Uterus (tissue), 4 donors: ENCODE measurements at places on chromosomes 1 and 21. TPM values are rescaled to one million over a fixed set of nuclear protein-coding genes. Genes with fewer than 3 reads are reported as not detected.

DNA sequence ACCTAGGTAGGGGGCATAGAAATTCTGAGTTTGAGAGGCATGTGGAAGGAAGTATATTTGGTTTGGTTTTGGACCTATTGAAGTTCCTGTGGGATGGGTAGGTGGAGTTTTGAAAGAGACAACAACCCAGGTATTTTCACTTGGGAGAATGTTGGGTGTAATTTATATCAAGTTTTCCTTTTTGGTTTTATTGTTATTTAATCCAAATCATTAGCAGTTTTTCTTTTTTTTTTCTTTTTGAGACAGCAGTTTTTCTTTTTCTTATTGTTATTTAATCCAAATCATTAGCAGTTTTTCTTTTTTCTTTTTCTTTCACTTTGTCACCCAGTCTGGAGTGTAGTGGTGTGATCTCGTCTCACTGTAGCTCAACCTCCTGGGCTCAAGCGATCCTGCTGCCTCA, 30.1 kb downstream of the RNF11 start:
- no peak overlapping the region for H3K27ac ChIP-seq
- H3K4me3 ChIP-seq = no peak overlapping the region
- H3K27me3 ChIP-seq = no peaks in the 10 kb centered on the region
- no peaks in the 10 kb centered on the region for H3K36me3 ChIP-seq

DNA sequence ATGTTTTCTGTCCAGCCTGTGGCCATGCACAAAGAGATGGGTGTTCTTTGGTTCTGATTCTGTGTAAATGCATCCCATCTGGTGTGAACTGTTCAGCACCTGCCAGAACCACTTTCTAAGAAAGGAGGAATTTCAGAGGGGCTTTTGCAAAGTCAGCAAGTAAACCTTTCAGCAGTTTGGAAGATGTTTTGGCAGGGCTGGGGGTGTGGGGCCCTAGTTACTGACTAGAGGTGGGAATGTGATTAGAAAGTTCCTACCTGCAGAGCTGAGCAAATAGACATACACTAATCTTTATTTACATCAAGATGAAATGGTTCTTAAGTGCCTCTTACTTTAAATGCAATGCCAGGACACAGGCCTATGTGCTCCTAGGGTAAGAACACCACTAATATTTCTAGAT, 378.1 kb upstream of the USP24 start:
- no peaks in the 10 kb centered on the region for H3K4me1 ChIP-seq
- H3K36me3 ChIP-seq = no peaks in the 10 kb centered on the region
- DNase-seq = no peak
- H3K27ac ChIP-seq = no peak overlapping the region

DNA sequence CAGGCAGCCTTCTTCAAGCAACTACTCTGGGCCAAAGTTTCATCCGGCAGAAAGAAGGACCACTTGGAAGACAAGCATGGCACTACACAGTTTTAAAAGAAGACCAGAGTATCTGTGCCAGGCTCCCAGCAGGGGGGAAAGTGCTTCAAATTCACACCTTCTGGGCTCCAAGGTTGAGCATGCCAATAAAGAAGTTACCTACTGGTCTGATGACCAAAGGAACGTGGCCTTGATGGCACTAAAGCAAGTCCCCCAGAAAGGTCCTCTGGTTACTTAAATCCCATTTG, 73.5 kb downstream of the CD46 start:
- no peak for DNase-seq
- H3K27me3 ChIP-seq = no peaks in the 10 kb centered on the region
- H3K36me3 ChIP-seq = no peaks in the 10 kb centered on the region
- peak overlapping the region; percentile 95 for H3K27ac ChIP-seq
- H3K4me1 ChIP-seq = peaks cover 22% of the 10 kb centered on the region

GRCh38 chr1:162942916-162943559, 82.1 kb upstream of the CCDC190 start:
- DNase-seq = no peak
- no peak overlapping the region for H3K4me3 ChIP-seq
- no peaks in the 10 kb centered on the region for H3K36me3 ChIP-seq
- H3K4me1 ChIP-seq = no peaks in the 10 kb centered on the region
- H3K27me3 ChIP-seq = no peaks in the 10 kb centered on the region

GRCh38 chr1:111448482-111448917, 556 bp downstream of the WDR77 start:
- H3K4me3 ChIP-seq = peak overlapping the region; percentile 84
- peak overlapping the region; percentile 91 for H3K27ac ChIP-seq
- H3K4me1 ChIP-seq = no peaks in the 10 kb centered on the region
- no peak for DNase-seq

GRCh38 chr1:170126696-170127095, 19.1 kb upstream of the NTMT2 start:
- no peaks in the 10 kb centered on the region for H3K36me3 ChIP-seq
- H3K27ac ChIP-seq = no peak overlapping the region
- no peak overlapping the region for H3K4me3 ChIP-seq
- H3K27me3 ChIP-seq = no peaks in the 10 kb centered on the region
- DNase-seq = no peak

DNA sequence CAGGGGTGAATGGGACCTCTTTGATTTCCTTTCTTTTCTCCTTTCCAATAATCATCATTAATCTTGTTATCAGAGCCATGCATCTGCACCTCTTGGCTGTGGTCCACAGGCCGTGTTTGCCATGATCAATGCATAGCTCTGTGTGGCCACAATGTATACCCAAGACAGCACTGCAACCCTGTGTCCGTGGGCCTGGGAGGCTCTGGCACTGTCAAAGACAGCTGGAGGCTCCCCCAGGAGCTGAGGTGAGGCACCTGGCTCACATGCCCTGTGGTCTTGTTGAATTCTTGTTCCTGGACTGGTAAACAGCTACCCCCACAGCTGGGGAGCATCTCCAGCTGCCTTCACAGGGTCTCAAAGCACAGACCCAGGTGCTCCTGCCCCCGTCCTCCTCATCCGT, 67.2 kb upstream of the SELENON start:
- H3K27me3 ChIP-seq = no peaks in the 10 kb centered on the region
- no peaks in the 10 kb centered on the region for H3K36me3 ChIP-seq
- H3K27ac ChIP-seq = no peak overlapping the region

DNA sequence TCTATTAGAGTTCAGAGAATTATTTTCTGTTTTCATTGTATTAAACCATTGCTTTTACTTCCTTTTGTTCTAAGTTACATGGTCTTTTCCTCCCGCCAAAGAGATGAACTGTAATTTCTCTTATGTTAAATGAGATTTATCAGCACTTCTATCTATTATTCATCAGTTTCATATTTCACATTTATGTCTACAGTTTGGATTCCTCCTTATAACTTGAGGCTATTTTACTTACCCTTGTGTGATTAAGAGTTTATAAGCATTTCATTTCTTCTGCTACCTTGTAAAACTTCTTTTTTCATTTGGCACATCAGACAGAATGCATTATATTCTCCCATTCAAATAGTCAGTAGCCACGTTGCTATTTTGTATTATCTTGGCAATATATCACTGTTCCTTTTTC, 248.2 kb downstream of the PLA2G4A start:
- H3K27ac ChIP-seq = no peak overlapping the region
- DNase-seq = no peak
- no peaks in the 10 kb centered on the region for H3K27me3 ChIP-seq

GRCh38 chr1:192654120-192654519, 18.2 kb downstream of the RGS13 start:
- no peak overlapping the region for H3K27ac ChIP-seq
- H3K36me3 ChIP-seq = no peaks in the 10 kb centered on the region
- H3K4me3 ChIP-seq = no peak overlapping the region
- no peaks in the 10 kb centered on the region for H3K4me1 ChIP-seq

Gene FAM151A
- not detected for total RNA-seq

Gene CASQ2
- total RNA-seq = 30.2 TPM

Gene TSPAN1
- total RNA-seq = 40.9 TPM
